ENCODE measurements at places on chromosomes 7 and 10.

DNA sequence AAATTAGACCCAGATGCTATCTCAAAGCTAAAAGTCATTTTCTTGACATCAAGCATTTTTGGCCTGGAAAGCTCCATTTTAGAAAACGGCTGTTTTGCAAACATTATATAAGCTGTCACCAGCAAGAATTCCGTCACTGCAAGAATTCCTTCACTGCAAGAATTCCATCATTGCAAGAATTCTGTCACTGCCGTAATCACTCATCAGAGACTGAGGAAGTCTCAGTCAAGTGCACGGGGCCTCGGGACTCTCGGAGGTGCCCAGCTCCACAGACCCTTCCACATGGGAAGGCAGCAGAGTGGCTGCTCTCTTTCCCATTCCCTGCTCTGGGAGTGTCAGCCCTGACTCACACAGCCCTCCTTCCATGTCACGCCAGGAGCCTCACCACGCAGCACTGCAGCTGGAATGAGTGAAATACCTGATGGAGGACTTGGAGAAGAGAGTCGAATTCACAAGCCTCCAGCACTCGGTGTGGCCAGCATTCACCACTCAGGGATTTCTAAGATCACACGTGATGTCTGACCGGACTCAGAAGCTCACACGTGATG is 168.3 kb downstream of the PTPRN2 start:
- DNase-seq: no peak

GRCh38 chr10:83476211-83476610 is 663.1 kb upstream of the GHITM start:
- no peak for DNase-seq

DNA sequence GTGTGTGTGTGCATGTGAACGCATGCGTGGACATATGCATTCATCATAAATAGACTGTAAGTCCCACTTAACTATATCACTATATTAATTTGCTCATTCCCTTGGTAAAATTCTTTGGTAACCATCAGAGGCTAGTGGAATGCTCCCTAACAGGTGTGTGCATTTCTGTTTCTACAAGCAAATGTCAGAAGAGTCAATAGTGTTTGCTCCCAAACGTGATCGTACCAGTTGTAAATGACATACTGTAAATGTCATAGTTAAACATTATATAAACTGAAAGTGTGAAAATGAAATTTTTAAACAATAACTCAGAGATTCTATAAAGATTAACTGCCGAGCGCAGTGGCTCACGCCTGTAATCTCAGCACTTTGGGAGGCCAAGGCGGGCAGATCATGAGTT is 94.6 kb downstream of the ANLN start:
- no peak for DNase-seq

DNA sequence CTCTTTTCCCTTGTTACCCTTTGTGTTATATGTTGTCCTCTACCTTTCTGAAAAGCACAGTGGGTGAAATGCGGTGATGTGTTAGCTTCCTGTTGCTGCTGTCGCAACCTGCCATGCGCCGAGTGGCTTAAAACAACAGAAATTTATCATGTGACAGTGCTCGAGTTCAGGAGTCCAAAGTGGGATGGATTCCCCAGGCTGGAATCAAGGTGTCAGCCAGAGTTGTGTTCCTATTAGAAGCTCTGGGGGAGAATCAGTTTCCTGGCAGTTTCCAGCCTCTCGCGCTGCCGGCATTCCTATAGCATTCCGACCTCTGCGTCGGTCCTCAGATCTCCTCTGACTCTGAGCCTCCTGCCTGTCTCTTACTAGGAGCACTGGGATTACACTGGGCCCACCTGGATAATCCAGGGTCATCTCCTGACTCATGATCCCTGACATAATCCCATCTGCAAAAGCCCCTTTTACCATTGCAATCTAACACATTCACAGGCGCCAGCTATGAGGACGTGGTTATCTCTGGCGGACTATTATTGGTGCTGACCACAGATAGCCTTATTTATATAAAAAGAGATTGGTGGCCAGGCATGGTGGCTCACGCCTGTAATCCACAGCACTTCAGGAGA is 207.5 kb downstream of the CUX1 start:
- no peak for DNase-seq

- no peak for DNase-seq
These were observed 2.0 kb downstream of the FLNC start for GRCh38 chr7:128831994-128832879.

- no peak for DNase-seq
These were observed 19.2 kb upstream of the SMO start for GRCh38 chr7:129169171-129169671.

DNA sequence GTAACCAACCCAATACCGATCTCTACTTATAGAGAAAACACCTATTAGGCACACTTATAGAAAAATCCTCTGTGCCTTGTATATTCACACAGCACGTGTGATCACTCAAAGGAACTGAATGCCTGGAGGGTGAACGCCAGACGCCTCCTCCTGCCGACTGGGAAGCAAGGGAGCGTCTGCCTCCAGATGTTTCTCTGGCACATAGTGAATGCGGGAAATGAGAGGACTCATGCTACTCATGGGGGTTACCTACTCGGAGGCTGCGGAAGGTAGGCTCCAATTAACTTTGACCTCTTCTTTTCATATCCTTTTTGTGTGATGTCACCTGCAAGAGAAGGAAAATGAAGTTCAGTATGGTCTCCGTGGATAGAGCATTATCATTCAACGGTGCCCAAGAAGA is 203.3 kb downstream of the DIP2C start:
- no peak for DNase-seq

DNA sequence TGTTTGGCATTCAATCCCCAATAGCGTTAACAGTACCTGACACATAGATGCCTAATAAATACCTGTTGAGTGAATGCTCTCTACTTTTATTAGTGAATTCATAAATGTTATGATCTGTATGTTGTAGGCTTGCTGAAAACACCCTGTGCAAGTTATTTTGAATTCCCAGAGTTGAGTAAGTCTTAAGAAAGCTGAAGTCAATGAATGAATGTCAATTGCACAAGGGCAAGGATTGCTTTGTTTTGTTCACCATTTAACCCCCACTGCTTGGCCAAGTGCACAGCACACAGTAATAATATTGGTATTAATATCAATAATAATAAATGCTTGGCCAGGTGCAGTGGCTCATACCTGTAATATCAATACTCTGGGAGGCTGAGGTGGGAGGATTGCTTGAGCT is 10.2 kb downstream of the CPA1 start:
- DNase-seq: no peak
